ENCODE measurements at places on chromosomes 2 and 18.

DNA sequence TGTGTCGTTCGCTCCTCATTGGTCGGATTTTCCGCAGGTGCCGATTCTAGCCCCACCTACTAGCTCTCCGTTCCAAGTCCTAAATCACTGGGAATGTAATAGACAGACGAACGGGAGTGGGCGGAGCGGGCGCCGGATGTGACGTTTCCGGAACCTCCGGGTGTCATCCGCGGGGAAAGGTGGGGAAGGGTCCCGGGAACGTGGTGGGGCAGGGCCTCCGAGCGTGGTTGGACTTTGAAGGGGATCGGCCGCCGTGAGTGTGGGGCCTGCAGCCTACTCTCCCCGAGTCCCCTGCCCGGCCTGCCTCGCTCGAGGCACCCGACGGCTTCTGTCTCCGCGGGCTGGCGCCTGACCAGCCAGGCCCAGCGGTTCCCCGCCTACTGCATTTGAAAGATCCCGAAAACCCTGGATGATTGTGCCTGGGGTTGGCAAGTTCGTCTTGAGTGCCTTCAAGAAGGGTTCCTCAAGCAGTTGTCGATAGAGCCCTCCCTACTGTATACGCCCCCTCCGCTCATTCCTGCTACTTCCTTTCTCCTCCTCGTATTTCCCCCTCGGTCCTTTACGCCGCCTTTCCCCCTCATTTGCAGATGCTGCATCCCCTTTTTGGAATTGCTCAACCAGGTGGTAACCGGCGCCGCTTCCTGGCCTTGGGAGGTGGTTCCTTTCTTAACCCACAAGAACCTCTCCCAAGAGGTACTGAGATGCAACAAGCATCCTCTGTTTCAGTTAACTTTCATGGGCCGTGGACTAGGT lies at the start of gene STAMBP:
TSS of gene STAMBP (plus strand) at position 144 of the 753 bp plus-strand sequence. CDS start 1,896 bp downstream, outside the sequence.
- peak; percentile 98 for DNase-seq

GRCh38 chr18:48827291-48828193 lies 123.2 kb downstream of the SMAD7 start:
- no peak for DNase-seq

- peak; percentile 70 for DNase-seq
Observed at GRCh38 chr2:100013892-100014677, 128.3 kb downstream of the AFF3 start.

DNA sequence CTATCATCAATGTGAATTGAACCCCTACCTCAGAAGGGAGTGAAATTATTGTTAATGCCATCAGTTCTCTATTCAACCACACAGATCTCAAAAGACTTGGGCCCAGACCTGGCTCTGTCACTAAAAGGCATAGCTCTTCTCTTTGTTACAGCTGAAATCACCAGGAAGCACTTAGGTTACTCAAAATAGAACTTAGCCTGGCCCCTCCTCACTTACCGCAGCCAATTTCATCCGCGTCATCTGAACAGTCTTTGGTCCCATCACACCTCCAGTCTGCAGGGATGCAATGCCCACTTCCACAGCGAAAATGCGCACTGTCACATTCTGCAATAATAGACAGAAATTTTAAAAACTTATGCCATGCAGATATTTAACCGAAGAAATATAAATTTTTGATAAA lies 41.8 kb downstream of the LRP2 start:
- no peak for DNase-seq

- no peak for DNase-seq
Observed at GRCh38 chr2:190794377-190794776, 86.2 kb upstream of the GLS start.

- no peak for DNase-seq
Observed at GRCh38 chr2:46977280-46977665, 61.7 kb upstream of the MCFD2 start.
